ENCODE measurements at places on chromosomes 3 and 15.
A peak's percentile ranks its signal among the peaks of the same experiment; 100 is the strongest.

DNA sequence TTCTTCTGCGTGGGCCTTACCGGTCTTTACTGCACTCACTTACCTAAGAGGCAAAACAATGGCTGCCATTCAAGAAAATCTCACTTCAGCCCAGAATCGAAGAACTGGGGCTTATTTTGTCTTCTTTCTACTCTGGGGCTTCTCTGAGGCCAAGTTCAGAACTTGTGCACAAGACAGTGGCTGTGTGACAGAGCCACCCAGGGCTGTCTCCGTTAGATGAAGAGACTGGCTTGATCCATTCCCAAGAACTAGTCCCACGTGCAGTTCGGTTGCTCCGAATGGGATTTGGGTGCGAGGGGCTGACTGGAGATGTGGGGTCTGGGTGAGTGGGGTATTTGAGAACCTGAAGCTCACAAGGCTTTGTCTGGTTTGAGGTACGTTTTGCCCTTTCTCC is 795 bp upstream of the TCF12 start:
- no peak for DNase-seq

- no peak for DNase-seq
Measured at GRCh38 chr15:70920981-70921696, 28.5 kb downstream of the LRRC49 start.

DNA sequence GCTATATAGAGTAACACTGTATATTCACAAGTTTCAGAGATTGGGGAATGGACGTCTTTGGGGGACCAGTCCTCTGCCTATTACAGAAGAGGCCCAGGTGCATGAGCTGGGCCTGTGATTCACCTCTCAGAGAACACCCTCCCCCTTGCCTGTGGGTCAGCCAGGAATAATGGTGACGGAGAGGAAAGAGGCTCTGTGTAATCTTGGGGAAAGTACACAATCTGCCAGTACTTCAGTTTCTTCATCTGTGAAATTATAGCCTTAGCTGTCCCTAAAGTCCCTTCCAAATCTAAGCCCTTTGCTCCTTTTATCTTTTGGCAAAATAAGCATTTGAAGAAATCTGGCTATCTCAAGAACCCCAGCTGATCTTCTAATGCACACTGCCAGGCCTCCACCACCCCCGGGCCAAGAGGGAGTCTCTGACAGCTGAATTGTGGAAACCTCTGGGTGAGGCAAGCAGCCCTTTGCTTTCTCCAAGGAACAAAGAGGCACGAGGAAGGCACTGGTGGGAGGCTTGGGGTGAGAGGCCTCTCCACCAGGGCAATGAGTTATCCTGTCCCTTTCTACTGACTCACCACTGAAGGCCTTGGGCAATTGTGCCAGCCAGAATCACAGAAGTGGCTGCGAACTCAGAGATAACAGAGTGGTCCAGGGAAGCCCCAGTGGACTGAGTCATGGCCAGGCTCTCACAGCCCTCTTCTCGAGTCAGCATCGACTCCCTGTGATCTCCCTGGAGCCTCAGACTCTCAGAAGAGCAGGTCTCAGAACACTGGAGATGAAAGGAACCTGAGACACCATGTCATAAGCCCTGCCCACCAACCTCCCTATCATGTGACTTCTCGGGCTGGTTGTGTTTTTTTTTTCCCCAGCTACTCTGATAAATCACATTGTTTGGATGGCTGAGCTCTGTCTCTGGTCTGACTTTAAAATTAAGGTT is 31.8 kb downstream of the CCNL1 start:
- peak; percentile 36 for DNase-seq

- no peak for DNase-seq
Measured at GRCh38 chr3:50157827-50158529, 2.9 kb downstream of the SEMA3F start.

GRCh38 chr15:89827829-89828228 is 13.2 kb upstream of the ANPEP start:
- no peak for DNase-seq

GRCh38 chr15:75620058-75620820 is 5.3 kb downstream of the SNUPN start:
- DNase-seq = no peak

GRCh38 chr15:70379134-70379533 is 281.4 kb upstream of the TLE3 start:
- DNase-seq = peak; percentile 35

GRCh38 chr3:90054311-90054710 is 946.9 kb downstream of the EPHA3 start:
- no peak for DNase-seq

DNA sequence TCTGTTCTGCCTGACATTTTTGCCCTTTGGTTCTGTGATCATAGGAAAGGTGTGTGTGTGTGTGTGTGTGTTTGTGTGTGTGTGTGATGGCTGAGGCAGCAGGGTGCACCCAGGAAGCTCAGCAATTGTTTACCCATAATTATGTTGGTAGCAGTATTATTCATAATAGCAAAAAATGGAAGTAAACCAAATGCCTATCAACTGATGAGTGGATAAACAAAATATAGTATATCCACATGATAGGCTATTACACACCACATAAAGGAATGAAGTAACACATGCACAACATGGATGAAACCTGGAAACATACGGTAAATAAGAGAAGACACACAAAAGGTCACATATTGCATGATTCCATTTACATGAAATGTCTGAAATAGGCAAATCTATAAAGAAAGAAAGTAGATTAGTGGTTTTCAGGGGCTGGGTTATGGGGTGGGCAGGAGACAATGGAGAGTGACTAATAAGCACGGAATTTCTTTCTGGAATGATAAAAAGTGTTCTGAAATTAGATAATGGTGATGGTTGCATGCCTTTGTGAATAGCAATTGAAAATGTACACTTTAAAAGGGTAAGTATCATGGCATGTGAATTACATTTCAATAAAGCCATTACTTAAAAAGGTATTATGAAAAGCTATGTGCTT is 167.2 kb downstream of the POLR2M start:
- DNase-seq = no peak

DNA sequence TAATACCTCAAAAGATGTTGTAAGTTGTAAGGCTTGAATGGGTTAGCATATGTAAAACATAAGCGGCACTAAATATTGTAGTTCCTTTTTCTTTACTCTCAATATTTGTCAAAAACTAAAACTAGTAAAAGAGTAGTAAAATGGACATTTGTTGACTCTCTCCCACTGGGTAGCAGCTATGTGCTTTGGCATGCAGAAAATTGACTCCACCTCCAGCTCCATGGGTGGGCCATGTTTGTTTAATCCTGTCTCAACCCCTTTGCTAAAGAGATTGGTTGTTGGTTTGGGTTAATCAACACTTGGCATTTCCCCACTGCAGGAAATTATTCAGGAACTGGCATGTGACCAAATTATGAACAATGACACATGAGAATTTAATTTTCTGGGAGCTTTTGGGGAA is 114.8 kb downstream of the EOMES start:
- no peak for DNase-seq

DNA sequence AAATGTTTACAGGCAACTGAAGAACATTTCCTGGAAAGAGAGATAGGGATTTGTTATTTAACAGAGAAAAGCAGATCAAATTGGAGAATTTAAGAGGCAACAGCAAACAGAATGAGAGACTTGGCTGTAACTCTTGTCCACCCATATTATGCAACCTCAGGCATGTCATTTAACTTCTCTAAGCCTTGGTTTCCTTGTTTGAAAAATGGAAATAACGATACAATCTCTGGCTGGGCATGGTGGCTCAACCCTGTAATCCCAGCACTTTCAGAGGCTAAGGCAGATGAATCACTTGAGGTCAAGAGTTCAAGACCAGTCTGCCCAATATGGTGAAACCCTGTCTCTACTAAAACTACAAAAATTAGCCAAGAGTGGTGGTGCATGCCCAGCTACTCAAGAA is 23.7 kb downstream of the ARRDC4 start:
- no peak for DNase-seq

- no peak for DNase-seq
Measured at GRCh38 chr15:83194528-83194927, 13.1 kb downstream of the HDGFL3 start.
